Activated CD8-positive, alpha-beta memory T cell treated with anti-CD3 and anti-CD28 coated beads for 1 hour (primary cell): ENCODE measurements at places on chromosomes 2 and 18.

- no peak for DNase-seq
These were observed 14.9 kb upstream of the SLC39A10 start for GRCh38 chr2:195642027-195642678.

- no peak for DNase-seq
These were observed 14.8 kb upstream of the SLC40A1 start for GRCh38 chr2:189595417-189595816.

DNA sequence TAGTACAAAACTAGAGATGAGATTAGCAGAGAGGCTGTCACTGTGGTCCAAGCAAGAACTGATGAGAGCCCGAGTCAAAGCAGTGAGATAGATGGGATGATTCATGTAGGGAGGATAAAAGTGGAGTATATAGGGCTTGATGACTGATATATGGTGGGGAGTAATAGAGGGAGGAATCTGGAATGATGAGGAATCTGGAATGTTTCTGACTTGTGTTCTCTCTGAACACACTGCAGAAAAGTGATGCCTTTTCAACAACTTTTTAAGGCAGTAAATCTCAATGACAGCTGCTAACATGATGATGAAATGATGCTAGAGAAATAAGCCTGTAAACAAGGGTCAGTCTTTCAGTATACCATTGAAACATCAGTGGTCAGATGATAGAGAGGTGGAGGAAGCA, 143.5 kb upstream of the SP5 start:
- no peak for DNase-seq

GRCh38 chr2:196247114-196247975, 76.0 kb upstream of the STK17B start:
- DNase-seq = no peak

GRCh38 chr2:50491541-50492476, 540.1 kb downstream of the NRXN1 start:
- DNase-seq = no peak

- no peak for DNase-seq
These were observed 35.7 kb downstream of the DYNAP start for GRCh38 chr18:54626779-54627178.

DNA sequence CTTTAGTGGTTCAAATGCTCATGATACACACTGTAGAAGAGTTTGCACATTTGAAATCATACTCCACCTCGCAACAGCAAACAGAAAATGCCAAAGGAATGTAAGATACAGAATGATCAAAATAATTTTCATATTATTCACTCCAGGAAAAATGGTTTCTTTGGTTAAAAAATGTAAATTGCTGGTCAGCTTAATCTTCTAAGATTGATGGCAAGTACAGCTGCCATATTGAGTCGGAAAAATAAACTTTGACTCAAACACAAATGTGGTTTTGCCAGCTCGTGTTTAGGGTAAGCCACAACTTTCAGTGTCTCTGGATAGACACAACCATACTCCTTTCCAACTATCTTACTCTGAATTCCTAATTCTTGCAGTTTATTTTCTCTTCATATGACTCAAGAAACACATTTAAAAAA, 154.9 kb upstream of the SMIM21 start:
- DNase-seq = no peak

- DNase-seq = no peak
These were observed 11.5 kb upstream of the C2orf42 start for GRCh38 chr2:70202236-70202806.

DNA sequence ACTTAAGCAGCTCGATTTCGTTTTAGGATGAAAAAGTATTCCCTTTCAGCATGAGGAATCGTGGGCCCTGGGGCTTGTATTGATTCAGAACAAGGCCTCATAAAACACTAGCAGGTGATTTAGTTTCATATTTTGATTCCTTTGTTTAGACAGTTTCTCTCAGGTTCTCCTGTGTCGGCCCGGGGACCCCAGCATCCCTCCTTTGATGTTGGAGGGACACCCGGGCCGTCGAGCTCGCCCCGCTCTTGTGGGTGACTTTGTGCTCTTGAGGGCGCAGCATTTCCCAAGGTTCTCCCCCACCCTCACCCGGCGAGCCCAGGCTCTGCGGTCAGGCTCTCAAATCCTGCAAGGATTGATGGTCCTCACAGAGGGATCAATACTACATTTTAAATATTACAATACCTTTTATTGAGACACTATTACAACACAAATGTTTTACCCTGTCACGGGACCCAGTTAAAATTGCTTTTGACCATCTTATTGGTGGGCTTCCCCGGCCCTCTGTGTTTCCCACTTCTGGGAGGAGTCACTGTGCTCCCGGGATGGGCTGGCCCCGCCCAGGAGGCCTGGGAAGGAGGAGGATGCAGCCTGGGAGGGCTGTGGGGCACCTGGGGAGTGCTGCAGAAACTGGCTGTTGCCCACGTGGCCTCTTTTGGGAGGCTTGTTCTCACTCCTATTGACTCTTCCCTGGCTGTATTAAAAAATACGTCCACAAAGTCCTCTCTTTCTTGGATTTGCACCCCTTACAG, 222.6 kb downstream of the INSIG2 start:
- DNase-seq = no peak

DNA sequence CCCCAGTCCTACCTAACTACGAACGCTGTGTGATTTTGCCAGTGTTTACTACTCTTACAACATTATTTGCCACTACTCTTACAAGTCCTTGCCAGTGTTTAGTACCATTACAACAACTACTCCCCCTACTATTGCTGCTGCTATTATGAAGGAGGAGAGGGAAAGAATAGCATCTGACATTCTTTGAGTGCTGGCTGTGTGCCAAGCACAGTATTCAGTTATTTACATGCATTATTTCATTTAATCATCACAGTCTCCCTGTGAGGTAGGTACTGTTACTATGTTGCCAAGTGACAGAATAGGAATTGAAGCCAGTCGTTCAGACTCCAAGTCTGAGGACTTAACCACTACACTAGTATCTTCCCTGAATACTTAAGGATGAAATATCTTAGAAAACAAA, 185.9 kb upstream of the FOSL2 start:
- no peak for DNase-seq

GRCh38 chr2:173058673-173059072, 17.0 kb upstream of the MAP3K20 start:
- DNase-seq = no peak

DNA sequence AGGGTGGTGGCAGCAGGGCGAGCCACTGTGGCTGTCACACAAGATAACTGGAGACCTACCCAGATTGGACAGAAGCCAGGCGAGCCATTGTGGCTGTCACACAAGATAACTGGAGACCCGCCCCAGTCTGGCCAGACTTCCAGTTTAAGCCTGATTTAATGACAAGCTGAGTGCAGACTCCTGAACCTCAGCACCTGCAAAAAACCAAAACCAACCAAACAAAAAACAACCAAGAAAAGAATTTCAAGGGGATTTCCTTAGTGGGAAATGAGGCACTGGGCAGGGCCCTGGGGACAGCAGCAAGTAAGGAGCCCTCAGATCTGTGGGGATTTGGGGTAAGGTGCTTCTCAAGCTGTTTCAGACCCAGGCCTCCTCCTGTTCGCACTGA, 95.2 kb upstream of the BOD1L2 start:
- DNase-seq = no peak

DNA sequence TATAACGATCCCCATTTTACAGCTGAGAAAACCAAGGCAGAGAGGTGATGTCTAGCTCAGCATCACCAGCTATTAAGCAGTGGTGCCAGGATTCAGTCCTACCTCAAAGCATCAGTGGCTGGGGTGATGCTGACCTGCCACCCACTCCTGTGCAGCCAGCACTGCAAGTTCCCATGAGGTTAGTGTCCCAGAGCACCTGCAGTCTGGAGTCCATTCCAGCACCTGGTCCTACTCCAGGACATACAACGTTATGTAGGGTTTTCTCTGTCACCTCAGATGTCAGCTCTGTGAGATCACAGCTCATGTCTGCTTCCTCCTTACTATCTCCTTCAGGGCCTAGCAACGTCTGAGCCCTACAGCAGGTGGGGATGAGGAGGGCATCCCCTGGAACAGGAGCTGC, 328.0 kb upstream of the HS6ST1 start:
- DNase-seq = no peak

DNA sequence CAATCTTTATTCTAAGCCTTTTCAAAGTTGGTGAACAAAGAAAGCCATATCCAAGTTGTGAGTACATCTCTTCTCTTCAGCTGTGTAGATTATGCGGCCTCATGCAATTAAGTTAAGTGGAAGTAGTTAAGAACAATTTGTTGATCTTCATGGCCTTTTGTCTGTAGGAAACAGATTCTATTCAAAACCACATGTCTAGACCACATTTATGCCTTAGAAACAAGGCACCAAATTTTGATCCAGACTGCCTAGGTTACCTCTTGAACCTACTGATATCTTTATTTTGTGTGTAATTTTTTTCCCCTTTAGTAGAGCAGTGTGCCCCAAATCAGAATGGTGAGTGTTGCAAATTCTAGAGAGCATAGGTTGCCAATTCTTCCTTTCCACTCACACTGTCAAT, 101.6 kb upstream of the CERS6 start:
- DNase-seq = no peak

GRCh38 chr2:10159581-10160131, 37.1 kb downstream of the RRM2 start:
- no peak for DNase-seq

DNA sequence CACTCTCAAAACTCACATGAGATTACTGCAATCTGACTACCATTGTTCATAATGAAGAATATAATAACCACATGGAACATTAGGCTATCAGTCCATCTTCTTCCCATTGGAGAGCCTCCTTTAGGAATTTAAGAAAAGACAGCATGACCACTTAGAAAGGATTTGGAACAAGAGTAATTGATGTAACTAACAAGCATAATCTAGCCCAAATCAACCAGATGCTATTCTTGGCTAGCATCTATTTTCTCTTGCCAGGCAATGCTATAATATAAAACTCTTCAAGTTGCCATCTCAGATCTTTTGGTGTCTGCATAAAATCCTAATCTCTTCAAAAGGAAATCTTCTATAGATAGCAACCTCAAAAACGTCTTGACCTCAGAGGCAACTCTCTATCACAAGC, 152.0 kb upstream of the REG3G start:
- no peak for DNase-seq

- no peak for DNase-seq
These were observed 93.9 kb downstream of the RHOB start for GRCh38 chr2:20540587-20541293.
